ENCODE measurements at places on chromosomes 2 and 18.
A peak's percentile ranks its signal among the peaks of the same experiment; 100 is the strongest.

GRCh38 chr2:133025004-133025403 is 355.0 kb upstream of the LYPD1 start:
- no peak for DNase-seq

DNA sequence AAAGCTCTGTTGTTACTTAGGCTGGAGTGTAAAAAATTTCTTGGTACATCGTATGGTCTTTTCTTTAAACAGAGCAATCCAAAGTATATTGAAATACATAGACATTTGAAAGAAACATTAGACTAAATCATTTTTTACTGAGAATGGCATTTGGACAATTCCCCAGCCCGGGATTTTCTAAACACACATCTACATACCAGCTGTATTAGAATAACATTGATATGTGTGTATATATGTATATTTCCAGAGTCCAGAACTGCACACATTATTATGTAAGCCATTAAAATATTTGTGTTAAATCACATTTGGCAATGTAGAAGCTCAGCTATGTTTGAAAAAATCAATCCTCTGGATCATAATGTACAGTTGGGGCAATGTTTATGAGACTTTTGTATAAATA is 1853.6 kb upstream of the LRRTM1 start:
- no peak for DNase-seq

GRCh38 chr2:212931271-212931670 is 220.1 kb downstream of the IKZF2 start:
- no peak for DNase-seq

GRCh38 chr18:59263661-59264060 is 9.6 kb downstream of the RAX start:
- DNase-seq: no peak

DNA sequence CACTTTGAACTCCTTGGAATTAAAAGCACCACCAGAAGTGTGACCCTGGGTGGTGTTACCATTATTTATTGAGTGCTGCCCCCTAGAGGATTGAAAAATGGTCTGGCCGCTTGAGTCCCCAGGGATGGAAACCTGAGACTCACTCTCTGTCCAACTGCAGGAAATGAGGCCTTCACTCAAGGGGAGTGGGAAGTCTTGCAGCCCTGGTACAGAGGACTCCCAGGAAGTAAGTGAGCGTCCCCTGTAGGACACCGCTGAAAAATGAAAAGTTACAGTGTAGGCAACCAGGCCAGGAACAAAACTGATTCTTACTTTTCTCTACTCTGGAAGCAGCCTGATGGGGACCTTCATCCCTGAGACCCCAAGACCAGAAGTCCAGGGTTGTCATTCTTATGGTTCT is 2.2 kb upstream of the NRP2 start:
- DNase-seq: peak; percentile 49

GRCh38 chr18:52902188-52902587 is 562.2 kb downstream of the DCC start:
- DNase-seq: no peak

GRCh38 chr2:192313773-192314172 is 119.0 kb upstream of the TMEFF2 start:
- no peak for DNase-seq

GRCh38 chr18:46261799-46262198 is 157.6 kb downstream of the HAUS1 start:
- DNase-seq: no peak

DNA sequence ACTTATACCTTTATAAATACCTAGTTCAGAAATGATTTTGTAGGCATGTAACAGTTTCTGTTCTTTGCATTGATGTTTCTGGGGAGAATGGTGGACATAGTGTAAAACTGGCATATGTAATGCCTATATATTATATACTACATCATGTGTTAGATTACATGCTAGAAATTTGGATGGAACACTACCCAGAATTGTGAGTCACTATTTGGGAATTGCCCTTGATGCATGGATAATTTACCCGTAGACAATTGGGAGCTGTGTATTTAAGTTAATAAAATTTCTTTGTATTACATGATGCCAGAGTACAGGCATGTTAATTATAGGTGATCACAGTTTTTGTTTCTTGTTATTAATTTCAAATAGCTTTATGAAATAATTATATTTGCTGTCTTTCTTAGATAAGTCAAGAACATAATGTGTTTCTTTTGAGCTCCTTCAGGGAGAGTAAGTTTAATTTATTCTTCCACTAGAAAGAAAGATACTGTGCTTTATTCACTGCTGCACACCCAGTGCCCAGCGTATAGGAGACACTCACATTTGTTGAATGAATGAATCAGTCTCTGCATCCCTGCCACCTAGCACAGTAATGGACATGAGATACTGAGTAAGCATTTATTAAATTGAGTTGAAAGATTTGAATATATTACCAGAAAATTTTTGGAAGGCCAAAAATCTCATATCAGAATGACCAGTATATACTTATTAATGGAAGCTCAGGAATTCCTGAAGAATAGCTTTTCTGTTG is 16.9 kb downstream of the ACSL3 start:
- no peak for DNase-seq

GRCh38 chr2:2747797-2748301 is 416.8 kb upstream of the MYT1L start:
- DNase-seq: no peak

GRCh38 chr2:198905881-198906612 is 551.7 kb downstream of the SATB2 start:
- DNase-seq: no peak

GRCh38 chr18:57856557-57857280 is 53.6 kb upstream of the ATP8B1 start:
- no peak for DNase-seq

DNA sequence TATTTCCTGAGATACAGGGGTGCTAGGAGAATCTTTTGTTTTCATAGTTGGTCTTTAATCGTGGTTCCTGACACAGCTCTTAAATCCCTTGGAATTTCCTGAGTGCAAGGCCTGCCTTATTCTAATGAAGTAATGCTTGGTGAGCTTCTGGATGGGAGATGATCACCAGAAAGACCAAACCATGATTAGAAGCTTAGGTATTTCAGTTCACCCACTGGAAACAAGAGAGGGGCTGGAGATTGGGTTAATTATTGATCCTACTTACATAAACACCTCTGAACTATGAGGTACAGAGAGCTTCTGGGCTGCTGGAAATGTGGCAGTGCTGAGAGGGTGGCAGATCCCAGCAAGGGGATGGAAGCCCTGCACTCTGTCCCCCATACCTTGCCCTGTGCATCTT is 406.8 kb downstream of the THSD7B start:
- DNase-seq: no peak

DNA sequence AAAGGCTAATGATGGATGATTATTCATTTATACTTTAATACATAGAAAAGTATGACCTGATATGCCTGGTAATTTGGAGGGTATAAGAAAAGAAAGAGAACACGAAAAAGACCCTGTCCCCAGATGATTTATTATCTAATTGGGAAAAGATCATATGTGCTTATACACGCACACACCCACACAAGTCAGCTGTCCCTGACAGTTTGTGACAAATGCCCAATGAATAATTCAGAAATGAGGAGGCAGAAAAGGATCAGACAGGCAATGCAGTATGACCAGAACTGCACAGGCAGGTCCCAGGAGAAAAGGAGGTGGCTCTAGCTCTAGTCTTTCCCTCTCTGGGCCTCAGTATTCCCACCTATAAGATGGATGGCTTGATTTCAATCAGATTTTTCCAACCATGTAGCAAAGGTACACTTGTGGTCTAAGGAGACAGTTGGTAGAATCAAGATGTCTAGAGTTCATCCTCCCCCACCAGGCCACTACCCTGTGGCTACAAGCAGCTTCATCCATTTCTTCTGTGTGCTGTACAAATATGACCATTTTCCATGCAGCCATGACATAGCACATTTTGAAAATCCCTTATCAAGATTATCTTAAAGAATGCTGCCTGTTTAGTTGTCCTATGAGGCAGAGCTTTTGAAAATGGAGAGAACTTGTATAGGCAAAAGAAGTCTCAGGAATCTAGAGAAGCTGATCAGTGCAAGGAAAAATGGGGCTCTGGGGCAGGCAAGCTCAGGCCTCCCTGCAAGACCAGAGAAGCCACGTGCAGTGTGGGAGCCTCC is 19.7 kb downstream of the CYRIA start:
- no peak for DNase-seq

DNA sequence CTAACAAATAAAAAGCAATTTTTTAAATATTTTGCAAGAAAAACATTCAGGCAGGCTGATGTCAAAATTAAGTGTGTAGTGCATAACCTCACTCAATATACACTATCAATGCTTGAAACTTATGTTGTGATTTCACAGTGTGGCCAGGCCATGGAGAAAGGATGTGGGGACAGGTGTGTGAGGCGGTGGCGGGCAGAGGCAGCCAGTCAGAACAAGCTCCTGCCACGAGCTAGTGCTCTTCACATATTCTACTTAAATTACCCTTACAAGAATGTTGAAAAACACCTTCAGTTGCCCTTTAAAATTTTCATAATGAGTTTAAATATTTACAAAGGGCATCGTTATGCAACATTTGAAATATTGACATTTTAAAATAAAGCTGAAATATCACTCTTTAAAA is 43.2 kb downstream of the CYB5A start:
- no peak for DNase-seq

- DNase-seq: no peak
These were observed 65.2 kb upstream of the FIGN start for GRCh38 chr2:163800951-163801381.

DNA sequence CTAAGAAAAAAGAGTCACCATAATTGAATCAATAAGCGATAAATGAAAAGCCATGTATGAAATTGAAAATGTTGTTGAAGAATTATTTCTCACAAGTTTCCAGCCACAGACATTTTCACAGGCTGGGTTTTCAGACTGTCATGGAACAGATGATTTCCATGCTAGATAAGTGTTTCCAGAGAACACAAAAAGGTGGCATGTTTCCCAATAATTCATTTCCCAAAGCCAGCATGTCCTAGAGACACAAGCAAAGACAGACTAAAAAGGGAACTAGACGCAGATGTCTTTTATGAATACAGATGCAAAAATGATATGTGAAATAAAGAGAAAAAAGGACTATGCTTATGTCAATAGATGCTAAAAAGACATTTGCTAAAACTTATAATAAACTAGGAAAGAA is 255.1 kb downstream of the EIPR1 start:
- no peak for DNase-seq

DNA sequence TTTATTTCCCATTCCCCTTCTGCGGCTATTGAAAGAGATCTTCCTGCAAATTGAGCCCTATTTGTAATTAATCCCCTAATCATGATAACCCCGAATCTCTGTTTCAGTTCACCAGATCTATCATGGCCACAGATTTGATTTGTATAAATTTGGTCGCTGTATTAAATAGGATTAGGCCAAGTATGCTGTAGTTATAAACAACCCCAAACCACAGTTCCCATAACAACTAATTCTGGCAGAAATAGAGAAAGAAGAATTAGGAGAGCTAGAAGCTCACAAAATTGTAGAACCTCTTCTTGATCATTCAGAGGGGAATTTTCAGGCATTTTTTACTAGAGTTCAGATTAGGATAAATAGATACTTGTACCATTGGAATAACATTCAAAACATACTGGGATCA is 433.7 kb upstream of the TNP1 start:
- DNase-seq: no peak

DNA sequence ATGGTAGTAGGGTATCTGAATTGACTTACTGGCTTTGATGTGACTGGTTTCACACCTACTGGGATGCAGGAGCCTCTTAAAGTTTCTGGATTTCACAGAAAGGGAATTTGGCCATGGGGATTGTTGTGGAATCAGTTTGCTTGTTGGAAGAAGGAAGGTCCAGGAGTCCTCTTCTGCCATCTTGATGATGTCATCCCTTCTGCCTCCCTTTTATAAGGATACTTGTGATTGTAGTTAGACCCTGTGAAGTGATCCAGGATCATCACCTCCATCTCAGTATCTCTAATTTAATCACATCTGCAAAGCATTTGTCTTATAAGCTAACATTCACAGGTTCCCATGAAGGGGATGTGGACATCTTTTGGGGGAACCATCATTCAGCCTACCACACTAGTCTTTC is 79.5 kb downstream of the CCDC138 start:
- no peak for DNase-seq

DNA sequence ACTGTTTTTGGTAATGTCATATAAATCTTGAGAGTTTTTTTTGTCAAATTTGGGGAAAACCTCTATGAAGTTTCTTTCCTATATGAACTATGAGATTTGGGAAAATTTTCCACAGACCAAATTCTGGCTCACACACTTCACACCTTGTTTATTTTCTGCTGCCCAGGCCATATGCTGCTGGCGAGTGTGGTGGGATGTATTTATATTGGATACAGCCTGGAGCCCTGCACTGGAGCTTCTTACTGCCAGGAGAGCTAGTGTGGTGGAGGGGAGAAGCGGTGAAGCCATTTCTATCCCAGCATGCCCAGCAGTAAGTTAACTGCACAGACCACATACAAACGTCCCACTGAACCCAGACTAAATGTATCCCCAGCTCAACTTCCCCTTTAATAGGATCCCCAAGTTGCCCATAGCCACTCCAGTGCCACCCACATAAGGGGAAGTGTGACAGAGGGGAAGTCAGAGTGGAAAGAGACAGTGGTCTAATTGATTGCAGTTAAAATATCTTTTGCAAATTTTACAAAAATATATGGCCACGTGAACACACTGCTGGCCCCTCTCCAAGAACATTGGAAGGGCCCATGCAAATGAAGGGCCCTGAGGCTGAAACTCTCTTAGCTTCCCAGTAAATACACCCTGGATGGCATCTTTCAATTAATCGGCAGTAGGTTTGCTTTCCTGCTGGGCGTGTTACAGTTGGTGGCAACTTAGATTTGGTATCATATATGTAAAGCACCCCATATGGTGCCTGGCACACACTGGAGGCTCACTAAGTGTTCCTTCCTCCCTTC is 146.6 kb upstream of the ITGA6 start:
- DNase-seq: no peak

GRCh38 chr2:143936848-143937722 is 582.8 kb downstream of the ZEB2 start:
- peak; percentile 27 for DNase-seq

GRCh38 chr2:132815516-132815915 is 145.5 kb upstream of the LYPD1 start:
- no peak for DNase-seq

DNA sequence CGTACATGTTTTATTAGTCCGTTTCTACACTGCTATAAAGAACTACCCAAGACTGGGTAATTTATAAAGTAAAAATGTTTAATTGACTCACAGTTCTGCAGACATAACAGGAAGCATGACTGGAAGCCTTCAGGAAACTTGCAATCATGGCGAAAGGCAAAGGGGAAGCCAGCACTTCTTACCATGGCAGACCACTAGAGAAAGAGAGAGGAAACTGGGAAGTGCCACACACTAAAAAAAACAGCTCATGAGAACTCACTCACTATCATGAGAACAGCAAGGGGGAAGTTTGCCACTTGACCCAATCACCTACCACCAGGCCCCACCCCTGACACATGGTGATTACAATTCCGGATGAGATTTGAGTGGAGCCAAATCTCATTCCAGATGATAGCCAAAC is 466.2 kb downstream of the IRS1 start:
- DNase-seq: no peak

DNA sequence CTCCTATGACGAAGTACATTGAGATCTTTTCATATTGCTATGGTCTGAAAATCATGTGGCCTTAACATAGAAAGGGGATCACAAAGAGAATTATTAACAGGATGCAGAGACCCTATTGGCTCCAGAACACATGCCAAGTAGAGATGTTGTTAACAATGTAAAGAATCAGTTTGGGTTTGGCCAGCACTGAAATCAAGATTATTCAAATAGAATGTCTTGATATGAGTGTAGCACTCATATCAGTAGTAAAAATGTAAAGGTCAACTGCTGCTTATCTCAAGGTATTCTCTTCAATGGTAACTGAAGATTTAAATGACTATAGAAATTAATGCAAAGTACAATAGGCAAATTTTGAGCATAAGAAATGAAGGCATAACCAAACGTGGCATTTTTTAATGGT is 262.8 kb downstream of the PTH2R start:
- no peak for DNase-seq

- no peak for DNase-seq
These were observed 56.0 kb downstream of the PIK3C3 start for GRCh38 chr18:42011053-42011452.
